ENCODE measurements at places on chromosomes 12 and 14.

- no peaks in the 10 kb centered on the region for H3K27me3 ChIP-seq
- no peaks in the 10 kb centered on the region for H3K36me3 ChIP-seq
- no peak for DNase-seq
- H3K4me1 ChIP-seq: peaks cover 52% of the 10 kb centered on the region
Measured at GRCh38 chr12:47835006-47835830, 15.5 kb upstream of the HDAC7 start.

DNA sequence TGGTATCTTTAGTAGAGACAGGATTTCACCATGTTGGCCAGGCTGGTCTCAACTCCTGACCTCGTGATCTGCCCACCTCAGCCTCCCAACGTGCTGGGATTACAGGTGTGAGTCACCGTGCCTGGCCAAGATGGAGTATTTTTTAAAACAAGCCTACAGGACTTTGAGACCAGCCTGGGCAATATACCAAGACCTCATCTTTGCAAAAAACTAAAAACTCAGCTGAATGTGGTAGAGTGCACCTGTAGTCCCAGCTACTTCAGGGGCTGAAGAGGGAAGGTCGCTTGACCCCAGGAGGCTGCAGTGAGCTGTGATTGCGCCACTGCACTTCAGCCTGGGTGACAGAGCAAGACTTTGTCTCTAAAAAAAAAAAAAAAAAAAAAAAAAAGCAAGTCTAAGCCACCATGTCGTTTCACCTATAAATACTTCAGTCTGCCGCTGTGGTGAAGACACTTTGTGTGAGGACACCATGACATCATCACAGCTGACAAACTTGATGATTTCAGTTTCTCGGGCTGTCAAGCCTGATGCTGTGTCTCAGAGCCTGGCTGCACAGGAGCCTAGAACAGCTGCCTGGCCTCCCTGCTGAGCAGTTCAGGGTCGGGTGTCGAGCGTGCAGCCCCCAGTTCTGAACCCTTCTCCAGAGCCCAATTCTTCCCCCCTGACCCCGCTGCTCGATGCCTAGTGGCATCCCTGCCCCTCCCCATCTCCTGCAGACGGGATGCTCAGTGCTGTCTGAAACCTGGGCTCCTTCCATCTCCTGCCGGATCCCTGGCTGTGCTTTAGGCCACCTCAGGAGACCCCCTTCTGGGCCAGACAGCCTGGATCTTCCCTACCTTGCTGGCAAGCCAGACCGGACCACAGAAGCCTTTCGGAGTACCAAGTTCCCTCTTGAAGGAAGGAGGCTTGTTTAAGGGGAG lies 119.2 kb upstream of the EVL start:
- H3K27me3 ChIP-seq: peaks cover 15% of the 10 kb centered on the region
- H3K36me3 ChIP-seq: no peaks in the 10 kb centered on the region
- H3K4me1 ChIP-seq: peaks cover 6% of the 10 kb centered on the region

- H3K36me3 ChIP-seq: peaks cover 11% of the 10 kb centered on the region
- no peak overlapping the region for H3K27ac ChIP-seq
- no peak for DNase-seq
- no peak overlapping the region for H3K4me3 ChIP-seq
- peaks cover 5% of the 10 kb centered on the region for H3K27me3 ChIP-seq
Measured at GRCh38 chr14:66315548-66315947, 170.6 kb upstream of the CCDC196 start.

- peak overlapping the region; percentile 89 for H3K4me3 ChIP-seq
- H3K36me3 ChIP-seq: peaks cover 2% of the 10 kb centered on the region
- H3K27me3 ChIP-seq: no peaks in the 10 kb centered on the region
- peak overlapping the region; percentile 96 for H3K27ac ChIP-seq
Measured at GRCh38 chr14:73465823-73466532, 7.6 kb upstream of the NUMB start.

GRCh38 chr14:101979666-101980065 lies 15.3 kb downstream of the DYNC1H1 start:
- H3K4me3 ChIP-seq: no peak overlapping the region
- no peak overlapping the region for H3K27ac ChIP-seq
- DNase-seq: no peak
- H3K36me3 ChIP-seq: peaks cover 20% of the 10 kb centered on the region

DNA sequence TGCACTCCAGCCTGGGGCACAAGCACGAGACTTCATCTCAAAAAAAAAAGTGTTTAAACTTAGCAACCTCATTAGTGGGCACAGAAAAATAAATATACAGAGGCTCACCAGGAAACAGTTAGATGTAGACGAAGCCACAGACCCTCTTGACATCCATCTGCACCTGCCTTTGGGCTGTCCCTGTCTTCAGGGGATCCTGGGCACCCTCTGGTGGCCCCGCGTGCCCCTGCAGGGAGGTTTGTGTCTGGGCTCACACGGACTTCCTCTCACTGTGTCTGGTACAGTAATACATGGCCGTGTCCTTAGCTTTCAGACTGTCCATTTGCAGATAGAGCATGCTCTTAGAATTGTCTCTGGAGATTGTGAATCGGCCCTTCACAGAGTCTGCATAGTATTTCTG lies 916.5 kb downstream of the TMEM121 start:
- H3K27me3 ChIP-seq: peaks cover 13% of the 10 kb centered on the region
- no peak overlapping the region for H3K4me3 ChIP-seq
- DNase-seq: peak; percentile 48
- no peaks in the 10 kb centered on the region for H3K36me3 ChIP-seq
- H3K4me1 ChIP-seq: peaks cover under 1% of the 10 kb centered on the region
- no peak overlapping the region for H3K27ac ChIP-seq

DNA sequence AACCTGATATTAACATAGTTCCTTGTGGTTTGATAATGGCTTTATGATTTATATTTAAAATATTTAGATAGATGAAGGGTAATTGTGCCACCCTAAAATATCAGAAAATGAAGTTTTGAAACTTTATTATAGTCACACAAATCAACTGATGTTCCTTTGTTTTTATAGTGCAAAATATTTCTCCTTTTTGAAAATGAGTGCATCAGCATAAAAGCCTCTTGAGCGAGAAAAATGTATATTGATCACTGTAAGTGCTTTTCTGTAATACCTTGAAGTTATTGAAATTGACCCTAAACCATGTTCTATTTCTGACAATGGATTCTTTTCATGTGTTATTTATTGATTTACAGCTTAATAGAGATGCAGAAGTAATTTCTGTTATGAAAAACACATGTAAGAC lies 35.0 kb downstream of the LRFN5 start:
- H3K4me3 ChIP-seq: no peak overlapping the region
- H3K27ac ChIP-seq: no peak overlapping the region
- no peaks in the 10 kb centered on the region for H3K27me3 ChIP-seq
- no peaks in the 10 kb centered on the region for H3K4me1 ChIP-seq
- DNase-seq: no peak
- no peaks in the 10 kb centered on the region for H3K36me3 ChIP-seq

DNA sequence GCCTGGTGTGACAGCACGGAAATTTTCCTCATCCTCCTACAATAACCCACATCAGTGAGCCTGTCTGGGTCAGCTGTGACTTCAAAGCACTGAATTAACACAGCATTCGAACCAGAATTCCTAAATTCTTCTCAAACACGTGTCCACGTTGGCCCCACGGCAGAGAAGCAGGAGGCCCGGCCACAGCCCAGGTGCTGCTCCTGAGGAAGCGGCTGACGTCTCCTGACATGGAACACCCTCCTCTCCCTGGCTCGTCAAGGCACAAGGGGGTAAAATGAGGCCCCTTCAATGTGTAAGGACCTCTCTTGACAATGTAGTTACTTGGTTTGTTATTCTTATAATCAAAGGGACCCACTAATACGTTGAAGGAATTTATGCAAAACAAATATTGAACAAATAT lies 156.3 kb upstream of the GSC start:
- peaks cover 1% of the 10 kb centered on the region for H3K27me3 ChIP-seq
- no peak overlapping the region for H3K4me3 ChIP-seq
- no peaks in the 10 kb centered on the region for H3K4me1 ChIP-seq
- no peaks in the 10 kb centered on the region for H3K36me3 ChIP-seq

DNA sequence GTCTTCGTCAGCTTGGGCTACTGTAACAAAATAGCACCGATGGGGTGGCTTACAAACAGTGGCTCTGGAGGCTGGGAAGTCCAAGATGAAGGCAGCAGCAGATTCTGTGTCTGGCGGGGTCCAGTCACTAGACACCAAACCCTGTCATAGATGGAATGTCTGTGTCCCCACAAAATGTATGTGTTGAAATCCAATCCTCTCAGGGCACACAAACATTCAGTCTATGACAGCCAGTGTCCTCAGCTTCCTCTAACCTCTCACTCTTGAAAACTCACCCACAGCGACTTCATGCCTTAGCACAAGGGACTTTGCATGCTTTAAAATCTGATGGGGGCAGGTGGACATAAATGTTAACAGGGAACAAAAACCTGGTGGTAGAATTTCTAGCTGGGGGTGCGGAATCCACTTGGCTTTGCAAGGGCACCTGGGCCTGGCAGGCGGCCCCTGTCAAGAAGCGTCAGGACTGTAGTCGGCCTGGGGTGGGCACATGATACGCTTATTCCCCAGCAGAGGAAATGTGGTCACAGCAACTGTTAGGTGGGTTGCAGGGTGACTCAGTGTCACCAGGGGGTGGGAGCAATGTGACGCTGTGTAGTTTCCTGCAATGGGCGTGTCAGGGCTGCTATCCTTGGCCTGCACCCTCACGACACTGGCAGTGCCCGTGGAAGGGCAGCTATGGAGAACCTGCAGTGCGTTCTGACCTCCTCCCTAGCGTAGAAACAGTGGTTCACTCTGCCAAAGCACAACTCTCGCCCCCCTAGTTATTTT lies 17.7 kb downstream of the RIN3 start:
- no peak for DNase-seq
- peaks cover 31% of the 10 kb centered on the region for H3K4me1 ChIP-seq
- H3K36me3 ChIP-seq: no peaks in the 10 kb centered on the region
- peak overlapping the region; percentile 22 for H3K27ac ChIP-seq
- H3K27me3 ChIP-seq: no peaks in the 10 kb centered on the region
- H3K4me3 ChIP-seq: no peak overlapping the region

- H3K36me3 ChIP-seq: no peaks in the 10 kb centered on the region
- no peak overlapping the region for H3K4me3 ChIP-seq
- H3K4me1 ChIP-seq: no peaks in the 10 kb centered on the region
- peaks cover 7% of the 10 kb centered on the region for H3K27me3 ChIP-seq
- H3K27ac ChIP-seq: no peak overlapping the region
Measured at GRCh38 chr12:80936642-80937390, 918 bp downstream of the LIN7A start.

Measured in memory B cell (primary cell).